NCI-H69 (cell line): ENCODE measurements at places on chromosomes 2 and 18.
A peak's percentile ranks its signal among the peaks of the same experiment; 100 is the strongest.

GRCh38 chr18:45962866-45963265, 4.3 kb downstream of the EPG5 start:
- DNase-seq = no peak

DNA sequence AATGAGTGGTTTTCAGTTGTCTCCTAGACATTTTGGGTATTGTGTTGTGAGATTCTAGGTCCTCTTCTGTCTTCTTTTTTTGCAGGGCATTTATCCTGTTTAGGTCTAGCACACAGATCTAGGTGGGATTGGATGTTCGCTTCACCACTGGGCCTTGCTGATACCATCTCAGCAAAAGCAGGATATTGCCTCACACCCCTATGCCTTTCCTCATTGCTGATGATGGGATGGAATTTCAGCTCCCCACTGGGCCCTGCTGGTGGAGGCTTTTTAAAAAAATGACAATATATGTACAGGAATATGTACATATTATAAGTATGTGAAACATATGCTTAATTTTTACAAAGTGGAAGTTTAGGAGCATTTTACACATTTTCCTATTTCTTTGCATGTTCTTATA, 5.4 kb upstream of the TOGARAM2 start:
- no peak for DNase-seq

GRCh38 chr2:236956641-236957040, 129.0 kb upstream of the COPS8 start:
- no peak for DNase-seq

GRCh38 chr18:43720041-43720440, 442.8 kb upstream of the SYT4 start:
- DNase-seq = no peak

- DNase-seq = no peak
Measured at GRCh38 chr2:222293660-222294630, 4.9 kb downstream of the PAX3 start.

GRCh38 chr2:70111752-70112591, 24.7 kb downstream of the PCBP1 start:
- peak; percentile 55 for DNase-seq

DNA sequence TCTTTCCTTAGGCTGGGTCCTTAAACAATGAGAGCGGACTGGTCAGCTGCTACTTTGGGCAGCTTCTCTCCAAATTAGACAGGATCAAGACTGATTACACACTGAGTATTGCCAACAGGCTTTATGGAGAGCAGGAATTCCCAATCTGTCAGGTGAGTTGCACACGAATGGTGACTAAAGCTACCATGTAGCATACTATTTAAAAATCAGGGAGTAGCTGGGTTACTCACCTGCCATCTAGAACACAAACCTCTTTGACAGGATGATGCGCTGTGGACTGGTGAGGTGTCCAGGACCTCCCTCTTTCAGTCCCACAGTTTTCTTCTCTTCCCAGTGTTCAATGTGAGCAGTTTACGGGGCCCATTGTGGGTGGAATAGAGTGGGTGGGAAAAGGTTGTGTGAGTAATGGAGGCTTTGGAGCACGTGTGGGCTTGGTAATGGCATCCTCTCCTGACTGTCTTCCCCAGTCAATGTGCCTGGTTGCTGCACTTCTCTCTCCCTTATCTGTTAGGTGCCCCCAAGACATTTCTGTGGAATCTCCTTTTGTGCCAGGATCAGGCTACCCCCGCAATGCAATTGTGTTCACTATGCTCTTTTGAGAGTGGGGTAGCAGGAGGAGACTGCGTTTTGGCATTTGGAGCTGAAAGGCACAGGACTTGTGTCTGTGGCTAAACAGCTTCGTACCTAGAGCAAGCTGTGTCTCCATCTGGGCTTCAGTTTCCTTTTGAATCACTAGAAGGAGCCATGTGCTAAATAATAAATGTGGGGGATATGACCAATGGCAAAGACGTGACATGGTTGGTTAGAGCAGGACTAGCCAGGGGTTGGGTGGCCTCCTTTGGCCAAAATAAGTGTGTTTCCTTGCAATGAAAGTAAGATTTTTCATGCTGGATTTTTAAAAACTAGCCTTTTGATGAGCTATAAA, 17.7 kb downstream of the SERPINB12 start:
- DNase-seq = peak; percentile 29

- no peak for DNase-seq
Measured at GRCh38 chr18:1370552-1370951, 465.9 kb downstream of the ADCYAP1 start.

GRCh38 chr2:119063177-119063576, 95.4 kb downstream of the C1QL2 start:
- DNase-seq = peak; percentile 3

- no peak for DNase-seq
Measured at GRCh38 chr2:186554850-186555671, 34.8 kb upstream of the ITGAV start.

DNA sequence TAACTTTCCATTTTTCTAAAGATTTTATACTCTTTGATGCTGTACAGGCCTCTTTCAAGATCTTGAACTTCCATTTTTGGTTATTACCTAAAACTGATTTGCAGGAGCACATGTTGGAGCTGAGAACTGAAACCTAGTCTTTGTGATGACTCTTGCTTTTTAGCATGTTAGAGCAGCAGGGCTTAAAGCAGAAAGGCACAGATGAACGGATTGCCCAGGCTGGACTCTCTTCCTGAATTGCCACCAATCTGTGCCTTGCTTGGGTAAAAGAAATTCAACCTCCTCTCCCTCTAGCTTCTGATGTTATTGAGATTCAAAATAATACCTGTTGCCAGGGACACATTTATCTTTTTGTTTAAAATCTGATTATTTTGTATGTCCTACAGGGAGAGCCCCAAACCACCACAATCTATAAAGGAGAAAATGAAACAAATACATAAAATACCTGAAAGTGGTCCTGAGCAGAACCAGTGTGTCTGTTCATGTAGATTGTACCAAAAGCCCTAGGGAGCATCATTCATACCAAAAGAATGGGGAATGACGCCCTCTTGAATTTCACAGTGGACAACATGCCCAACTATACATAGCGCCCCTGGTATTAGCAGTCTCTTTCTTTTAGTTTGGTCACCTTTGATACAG, 277.0 kb upstream of the MAP2 start:
- DNase-seq = no peak

- no peak for DNase-seq
Measured at GRCh38 chr2:3099145-3099859, 278.3 kb downstream of the EIPR1 start.

- no peak for DNase-seq
Measured at GRCh38 chr18:50898919-50899318, 20.0 kb downstream of the ME2 start.

DNA sequence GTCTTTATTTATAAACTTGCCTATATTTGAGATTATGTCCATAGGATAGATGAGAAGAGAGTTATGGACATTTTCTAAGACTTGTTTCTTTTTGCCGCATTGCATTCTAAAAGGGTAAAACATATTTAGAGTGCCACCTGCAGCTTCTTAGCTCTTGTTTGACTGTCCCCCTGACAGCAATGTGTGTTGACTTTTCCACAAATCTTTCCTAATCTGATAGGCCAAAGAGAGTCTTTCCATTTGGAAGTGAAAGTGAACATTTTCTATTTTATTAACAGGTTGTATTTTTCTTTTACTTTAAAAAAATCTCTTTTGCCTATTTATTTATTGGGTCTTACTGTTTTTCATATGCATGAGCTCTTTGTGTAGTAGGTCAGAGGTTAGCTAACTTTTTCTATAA, 58.4 kb downstream of the FMNL2 start:
- no peak for DNase-seq

DNA sequence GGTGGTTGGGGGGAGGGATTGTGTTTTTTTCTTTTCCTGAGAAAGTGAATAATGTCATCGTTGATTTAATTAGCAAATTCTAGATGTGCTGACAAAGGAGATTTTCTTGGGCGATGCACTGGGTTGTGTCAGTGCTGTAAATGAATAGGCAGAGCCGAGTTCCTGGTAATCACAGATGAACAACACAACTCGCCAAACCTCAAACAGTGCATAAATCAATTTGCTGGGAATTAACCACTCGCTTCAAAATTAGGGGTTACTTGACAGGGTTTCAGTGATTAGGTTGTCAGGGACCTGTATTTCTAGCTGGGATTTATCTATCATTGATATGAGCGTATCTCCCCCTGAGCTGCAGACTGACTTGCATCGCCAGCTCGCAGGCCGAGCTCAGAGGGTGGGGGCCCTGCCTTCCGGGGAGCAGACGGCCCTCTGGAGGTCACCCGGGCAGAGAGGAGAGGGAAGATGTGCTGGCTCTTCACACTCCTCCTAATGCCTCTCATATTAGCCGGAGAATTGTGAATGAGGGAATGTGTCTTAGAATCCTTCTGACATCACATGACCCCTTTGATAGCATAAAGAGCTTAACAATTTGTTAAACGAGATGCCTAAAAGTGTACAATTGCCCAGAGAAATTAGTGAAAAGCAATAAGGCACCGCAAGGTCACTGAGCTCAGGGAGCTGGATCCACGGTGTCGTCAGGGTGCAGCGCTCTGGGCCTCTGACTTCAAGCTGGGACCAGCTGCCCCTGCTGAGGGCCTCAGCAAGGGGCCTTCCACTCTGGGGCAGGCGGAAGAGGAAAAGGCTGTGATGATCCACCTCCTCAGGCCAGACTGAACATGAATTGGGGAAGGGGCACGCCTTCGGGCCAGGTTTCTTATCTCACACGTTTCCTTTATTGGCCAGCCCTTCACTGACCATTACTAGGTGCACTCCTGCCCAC, 48.9 kb downstream of the SMIM21 start:
- peak; percentile 42 for DNase-seq

- DNase-seq = peak; percentile 19
Measured at GRCh38 chr18:65671621-65672415, 79.0 kb upstream of the CDH7 start.

DNA sequence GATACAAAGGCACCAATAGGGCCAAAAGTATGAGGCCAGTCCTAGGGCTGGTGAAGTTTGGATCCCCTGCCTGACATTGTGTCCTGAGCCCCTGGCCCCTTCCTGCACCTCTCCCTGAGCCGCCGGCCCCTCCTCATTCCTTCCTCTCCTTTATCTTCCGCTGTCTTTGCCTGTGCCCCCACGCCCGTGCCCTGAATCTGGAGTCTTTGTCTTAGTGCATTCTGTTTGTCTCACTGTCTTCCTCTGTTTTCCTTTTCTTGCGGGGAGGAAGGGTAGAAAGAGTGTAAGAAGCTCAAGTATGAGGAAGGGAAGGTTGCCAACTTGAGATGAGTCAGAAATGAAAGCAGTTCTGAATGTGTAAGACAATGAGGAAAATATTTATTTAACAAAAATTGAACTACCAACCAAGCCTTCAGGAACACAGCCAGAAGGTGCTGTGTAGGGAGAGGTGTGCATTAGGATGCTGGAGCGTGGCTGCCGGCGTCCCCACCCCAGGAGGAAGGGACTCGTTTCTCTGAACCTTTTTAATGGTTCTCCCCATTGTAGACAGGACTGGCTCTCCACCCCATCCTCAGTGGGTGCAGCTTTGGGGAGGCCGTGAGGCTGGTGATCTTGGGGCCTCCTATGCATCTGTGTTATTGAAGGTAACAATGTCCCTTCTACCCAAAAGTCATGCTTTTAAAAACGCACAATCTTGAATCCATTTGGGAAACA, 133.1 kb downstream of the NEDD4L start:
- peak; percentile 42 for DNase-seq

GRCh38 chr2:232094201-232094600, 132.7 kb downstream of the DIS3L2 start:
- no peak for DNase-seq

DNA sequence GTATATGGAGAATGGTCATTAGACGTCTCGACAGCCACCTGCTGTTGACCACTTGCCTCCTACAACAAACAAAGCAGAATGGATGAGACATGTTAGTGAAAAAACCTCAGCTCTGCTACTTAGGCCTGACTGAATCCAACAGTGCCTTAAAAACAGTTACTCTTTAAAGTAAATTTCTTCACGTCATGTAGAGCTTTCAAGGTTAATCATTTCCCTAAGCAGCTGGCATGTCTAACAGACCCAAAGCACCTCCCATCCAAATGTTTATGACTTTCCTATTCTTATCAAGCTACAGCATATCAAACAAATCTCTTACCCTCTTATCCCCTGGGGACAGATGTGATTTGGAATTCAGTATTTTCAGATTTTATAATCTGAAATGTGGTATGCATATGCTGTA, 75.6 kb upstream of the ITGB6 start:
- no peak for DNase-seq

DNA sequence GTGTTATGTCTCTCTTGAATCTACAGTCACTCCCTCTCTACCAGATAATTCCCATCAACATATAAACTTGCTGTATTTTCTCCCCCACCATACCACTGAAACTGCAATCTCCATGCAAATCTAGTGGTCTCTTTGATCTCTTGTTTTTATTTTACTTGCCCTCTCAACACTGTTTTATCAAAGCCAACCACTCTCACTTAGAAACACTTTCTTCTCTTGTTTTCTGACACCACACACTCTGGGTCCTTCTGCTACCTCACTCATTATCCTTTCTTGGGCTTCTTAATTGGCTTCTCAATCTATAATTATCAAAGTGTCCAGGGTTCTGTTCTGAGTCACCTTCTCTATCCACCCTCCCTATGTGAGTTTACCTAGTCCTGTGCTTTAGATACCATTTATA, 2.0 kb upstream of the MCFD2 start:
- DNase-seq = no peak

DNA sequence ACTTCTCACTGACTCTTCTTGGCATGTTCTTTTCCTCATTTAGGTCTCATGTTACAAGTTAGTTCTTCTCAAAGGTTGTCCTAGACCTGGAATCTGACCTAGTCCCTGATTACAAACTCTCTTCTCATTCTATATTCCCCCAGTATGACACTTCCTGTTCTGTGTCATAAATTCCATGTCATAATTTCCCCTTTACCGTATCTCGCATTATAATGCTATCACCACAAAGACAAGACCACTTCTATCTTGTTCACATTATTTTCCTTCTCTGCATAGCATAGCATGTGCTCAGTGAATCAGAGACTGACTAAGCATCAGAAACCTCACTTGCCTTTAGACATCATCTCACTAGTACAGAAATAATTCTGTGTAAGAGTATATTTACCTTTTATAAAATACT, 63.6 kb upstream of the CAVIN2 start:
- DNase-seq = no peak

GRCh38 chr2:158184001-158184400, 82.3 kb downstream of the UPP2 start:
- DNase-seq = peak; percentile 65

DNA sequence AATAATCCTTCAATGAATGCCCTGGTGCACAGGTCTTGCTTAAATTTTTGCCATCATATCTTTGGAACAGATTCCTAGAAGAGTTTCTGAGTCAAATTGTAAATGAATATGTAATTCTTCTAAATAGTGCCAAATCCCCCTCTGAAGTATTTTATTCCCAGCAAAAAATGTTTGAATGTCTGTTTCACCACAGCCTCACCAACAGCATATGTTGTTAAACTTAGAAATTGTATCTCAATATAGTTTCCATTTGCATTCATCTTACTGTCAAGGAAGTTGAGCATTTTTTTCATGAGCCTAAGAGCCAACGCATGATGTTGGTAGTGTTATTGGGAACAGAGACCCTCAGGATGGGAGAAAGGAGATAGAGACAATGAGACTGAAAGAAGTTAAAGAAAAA, 86.8 kb upstream of the IL1R2 start:
- DNase-seq = no peak

GRCh38 chr2:73082523-73083410, 11.3 kb upstream of the SFXN5 start:
- DNase-seq = no peak

GRCh38 chr2:235059161-235059560, 107.3 kb downstream of the SH3BP4 start:
- peak; percentile 29 for DNase-seq

- no peak for DNase-seq
Measured at GRCh38 chr18:50742952-50743351, 76.9 kb downstream of the MRO start.

GRCh38 chr2:30979822-30980245, 158.4 kb downstream of the GALNT14 start:
- DNase-seq = no peak

GRCh38 chr2:64134813-64135212, 9.4 kb downstream of the PELI1 start:
- no peak for DNase-seq
